Fibroblast of the aortic adventitia (primary cell): ENCODE measurements at places on chromosomes 2 and 18. TPM values are rescaled to one million over a fixed set of nuclear protein-coding genes. Genes with fewer than 3 reads are reported as not detected.

DNA sequence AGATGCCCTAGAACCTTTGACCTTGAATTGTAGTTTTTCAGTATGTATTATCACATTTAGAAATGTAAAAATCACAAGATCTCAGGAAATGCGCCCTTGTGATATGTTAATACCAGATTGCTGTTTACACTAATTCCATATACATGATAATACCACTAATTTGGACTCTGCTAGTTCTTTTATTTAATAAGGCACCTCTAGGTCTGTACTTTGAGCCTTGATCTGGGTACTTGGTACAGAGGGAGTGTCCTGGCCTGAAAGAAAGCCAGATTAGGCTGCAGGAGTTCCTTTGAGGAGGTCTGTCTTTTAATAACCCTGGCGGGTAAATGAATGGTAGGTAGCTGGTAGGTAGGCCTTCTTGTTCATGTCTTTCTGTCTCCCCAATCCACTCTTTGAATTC, 26.3 kb downstream of the PLEKHA3 start:
- DNase-seq, result no peak

DNA sequence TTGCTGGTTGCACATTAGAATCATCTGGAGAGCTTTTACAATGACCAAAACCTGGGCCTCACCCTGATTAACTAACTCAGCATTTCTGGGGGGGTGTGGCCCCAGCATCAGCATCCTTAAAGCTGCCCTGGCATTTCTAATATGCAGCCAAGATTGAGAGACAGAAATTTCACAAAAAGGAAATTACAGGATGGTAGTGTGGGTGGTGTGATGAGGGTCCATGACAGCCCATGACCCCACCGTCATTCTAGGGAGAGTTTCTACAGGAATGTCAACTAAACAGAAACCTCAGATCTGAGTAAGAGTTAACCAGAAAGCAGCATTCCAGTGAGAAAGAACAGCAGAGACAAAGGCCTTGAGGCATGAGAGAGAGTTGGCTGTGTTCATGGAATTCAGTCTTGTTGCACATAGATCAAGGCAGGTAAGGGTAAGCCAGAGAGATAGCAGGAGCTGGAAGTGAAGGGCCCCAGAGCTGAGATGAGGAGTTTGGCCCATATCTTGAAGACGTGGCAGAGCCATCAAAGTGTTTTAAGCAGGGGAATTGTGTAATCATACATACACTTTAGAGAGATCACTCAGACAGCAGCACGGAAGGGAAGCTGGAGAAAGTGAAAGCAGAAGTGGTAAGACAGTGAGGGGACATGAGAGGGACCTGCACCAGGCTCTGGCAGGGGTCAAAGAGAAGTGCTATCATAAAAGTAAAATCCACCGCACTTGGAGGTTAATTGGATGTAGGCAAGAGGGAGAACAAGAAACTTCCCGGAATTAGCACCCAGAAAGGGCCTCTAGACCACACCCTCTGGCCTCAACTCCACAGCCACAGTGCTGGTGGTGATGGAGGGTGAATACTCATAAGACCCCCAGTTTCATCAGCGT, 7.8 kb upstream of the TRABD2A start:
- peak; percentile 81 for DNase-seq

GRCh38 chr18:14999085-14999975, 251.4 kb downstream of the ANKRD30B start:
- DNase-seq, result no peak

DNA sequence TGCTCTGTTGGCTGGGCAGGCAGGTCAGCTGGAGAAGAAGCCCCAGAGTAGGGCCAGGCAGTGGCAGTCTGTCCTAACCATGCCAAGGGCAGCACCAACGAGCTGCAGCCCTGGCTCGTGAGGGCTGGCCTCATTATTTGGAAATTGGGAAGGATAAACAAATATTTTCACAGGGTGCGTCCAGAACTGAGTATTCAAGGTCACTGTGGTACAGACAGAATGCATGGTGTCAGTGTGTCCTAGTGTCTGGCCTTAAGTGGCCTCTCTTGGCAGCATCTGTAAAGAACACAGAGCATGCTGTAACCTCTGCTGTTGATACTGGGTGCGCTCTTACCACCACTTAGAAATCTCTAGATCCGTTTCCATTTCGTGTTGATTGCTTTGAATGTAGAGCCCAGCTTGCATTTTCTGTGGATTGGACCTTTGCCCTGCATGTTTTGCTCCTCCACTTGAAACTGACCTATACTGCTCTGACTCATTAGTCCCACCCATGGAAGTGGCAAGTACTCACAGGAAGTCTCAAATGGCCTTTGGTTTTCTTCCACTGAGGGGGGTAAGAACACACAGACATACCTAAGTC, 88.2 kb downstream of the GREB1L start:
- peak; percentile 39 for DNase-seq

DNA sequence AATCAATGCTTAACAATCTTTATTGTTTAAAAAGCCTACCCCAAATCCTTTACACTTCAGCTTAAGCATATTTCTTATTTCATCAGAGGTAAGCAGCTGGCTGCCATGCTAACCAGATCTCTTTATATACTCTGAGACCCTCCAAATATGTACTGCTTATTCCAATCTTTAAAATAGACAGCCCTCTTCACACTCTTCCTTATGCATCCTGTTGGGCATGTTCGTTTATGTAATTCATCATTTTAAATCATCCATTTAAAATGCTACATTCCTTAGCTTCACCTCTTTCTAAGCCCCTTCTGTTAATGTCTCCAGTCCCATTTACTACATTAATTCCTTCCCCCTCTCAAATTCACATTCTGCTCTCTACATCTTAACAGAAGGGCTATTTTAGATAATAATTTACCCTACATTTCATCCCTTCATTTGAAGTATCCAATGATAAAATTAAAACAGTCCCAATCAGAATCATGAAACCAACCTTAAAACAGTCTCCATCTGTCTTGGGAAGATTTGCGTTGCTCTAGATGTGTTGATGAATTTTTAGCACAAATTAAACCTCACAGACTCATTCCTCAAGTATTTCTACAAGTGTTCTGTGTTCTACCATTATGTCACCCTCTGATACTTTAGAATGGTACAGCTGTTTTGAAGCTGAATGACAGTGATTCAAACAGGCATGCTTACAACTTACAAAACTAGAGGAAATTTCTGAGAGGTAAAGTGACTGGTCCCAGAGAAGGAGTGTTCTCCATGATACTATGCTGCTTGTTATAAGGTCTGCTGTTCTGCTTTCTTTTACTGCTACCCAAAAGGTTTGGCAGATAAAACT, 59.1 kb downstream of the ZNF385B start:
- DNase-seq, result no peak

- no peak for DNase-seq
These were observed 12.6 kb downstream of the DRC1 start for GRCh38 chr2:26414311-26414710.

GRCh38 chr2:187419808-187420207, 28.2 kb downstream of the CALCRL start:
- DNase-seq, result no peak

- DNase-seq, result no peak
These were observed 1233.5 kb upstream of the NXPH2 start for GRCh38 chr2:140013545-140014203.

GRCh38 chr18:29104671-29105070, 927.7 kb upstream of the CDH2 start:
- DNase-seq, result no peak

DNA sequence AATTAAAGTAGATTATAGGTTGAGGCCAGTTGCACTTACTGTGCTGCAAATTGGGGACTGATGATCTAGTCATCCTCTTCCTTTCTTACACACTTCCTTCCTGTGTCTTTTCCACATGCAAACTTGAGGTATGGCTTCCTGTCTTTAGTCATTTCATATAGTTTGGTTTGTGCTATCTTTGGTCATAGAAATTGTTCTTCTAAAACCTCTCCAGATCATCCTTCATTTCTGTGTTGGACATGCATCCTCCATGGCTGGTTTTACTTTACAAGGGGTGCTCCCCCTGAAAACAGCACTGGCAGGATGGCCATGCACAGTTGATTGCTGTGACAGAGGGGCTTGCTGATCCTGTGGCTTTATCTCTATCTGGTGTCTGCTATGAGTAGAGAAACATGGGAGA, 36.5 kb downstream of the MGAT5 start:
- no peak for DNase-seq

- peak; percentile 51 for DNase-seq
These were observed 678.8 kb downstream of the KCNJ3 start for GRCh38 chr2:155377266-155377680.

- no peak for DNase-seq
These were observed 115.9 kb upstream of the ARHGAP28 start for GRCh38 chr18:6613581-6613980.

- no peak for DNase-seq
These were observed 1.3 kb downstream of the DUSP2 start for GRCh38 chr2:96143848-96144480.

GRCh38 chr2:169928463-169928864, 101.2 kb downstream of the UBR3 start:
- peak; percentile 79 for DNase-seq

DNA sequence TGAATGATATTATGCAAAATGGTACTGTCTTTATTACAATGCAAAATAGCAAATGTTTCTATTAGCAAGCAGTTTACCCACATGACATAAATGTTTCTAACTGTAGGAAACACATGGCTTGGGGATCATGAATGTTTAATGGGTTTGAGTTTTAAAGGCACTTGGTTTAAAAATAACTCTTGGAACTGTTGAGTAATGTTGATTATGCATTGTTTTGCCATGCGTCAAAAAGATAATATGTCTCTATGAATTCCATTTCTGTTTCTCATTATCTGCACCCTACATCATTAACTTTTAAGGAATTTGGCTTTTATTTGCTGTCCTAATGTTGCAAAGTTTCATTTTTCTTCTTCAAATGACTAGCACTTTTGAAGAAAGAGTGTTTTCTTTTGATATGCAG, 1355.5 kb downstream of the SUCLG1 start:
- peak; percentile 80 for DNase-seq

GRCh38 chr2:150389447-150389846, 98.0 kb downstream of the RND3 start:
- DNase-seq, result peak; percentile 52

- no peak for DNase-seq
These were observed 772 bp downstream of the SCN2A start for GRCh38 chr2:165239856-165240515.

DNA sequence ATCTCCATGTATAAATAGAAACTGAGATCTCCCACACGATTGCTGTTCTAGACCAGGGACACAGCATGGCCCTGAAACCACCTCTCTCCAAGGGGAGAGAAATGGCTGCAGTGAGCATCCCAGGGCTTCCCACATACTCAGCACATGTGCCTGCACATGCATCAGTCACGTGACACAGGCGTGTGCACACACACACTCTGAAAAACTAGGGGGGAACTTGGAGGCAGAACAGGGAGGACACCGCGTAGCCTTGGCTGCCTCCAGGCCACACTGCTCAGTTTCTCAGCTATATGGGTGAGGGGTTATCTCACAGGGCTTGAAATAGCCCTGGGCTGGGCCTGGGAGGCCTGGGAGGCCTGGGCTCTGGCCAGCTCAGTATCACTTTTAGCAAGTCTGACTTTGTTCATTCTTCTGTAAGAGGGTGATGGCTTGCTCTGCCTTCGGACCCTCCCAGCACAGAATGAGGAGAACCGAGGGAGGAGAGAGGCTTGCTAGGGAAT, 66.9 kb downstream of the EMX1 start:
- DNase-seq, result peak; percentile 58

DNA sequence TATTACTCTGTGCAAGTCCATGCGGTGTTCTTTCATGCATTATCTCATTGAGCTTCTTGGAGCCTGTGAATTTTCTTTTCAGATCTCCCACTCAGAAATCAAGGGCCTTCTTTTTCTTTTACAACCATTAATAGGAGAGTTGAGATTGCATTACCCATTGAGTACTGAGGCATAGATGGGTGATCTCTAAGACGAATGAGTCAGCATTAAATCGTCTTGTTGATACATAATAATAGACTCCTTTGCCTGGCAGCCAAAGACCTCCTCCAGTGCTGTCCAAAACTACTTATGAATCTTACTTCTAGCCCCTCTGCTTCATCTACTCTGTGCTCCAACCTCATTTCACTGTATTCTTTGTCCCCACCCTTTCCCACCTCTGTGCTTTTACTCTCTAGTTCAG, 180.5 kb downstream of the AGPS start:
- DNase-seq, result peak; percentile 34

- DNase-seq, result peak; percentile 15
These were observed 337.0 kb downstream of the MBD2 start for GRCh38 chr18:53887447-53887846.

- DNase-seq, result peak; percentile 49
These were observed 53.3 kb upstream of the TTN start for GRCh38 chr2:178860551-178860950.

DNA sequence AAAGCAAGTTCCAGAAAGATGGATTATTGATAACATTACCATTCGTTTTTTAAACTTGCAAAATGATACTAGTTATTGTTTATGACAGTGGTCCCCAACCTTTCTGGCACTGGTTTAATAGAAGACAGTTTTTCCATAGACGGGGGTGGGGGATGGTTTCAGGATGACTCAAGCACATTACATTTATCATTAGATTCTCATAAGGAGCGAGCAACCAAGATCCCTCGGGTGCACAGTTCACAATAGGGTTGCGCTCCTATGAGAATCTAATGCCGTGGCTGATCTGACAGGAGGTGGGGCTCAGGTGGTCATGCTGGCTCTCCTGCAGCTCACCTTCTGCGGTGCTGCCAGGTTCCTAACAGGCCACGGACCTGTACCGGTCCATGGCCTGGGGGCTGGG, 86.2 kb downstream of the BCL2 start:
- DNase-seq, result no peak

- no peak for DNase-seq
These were observed 6.6 kb downstream of the NMUR1 start for GRCh38 chr2:231523451-231524285.

GRCh38 chr18:25675123-25675850, 323.3 kb upstream of the ZNF521 start:
- no peak for DNase-seq

DNA sequence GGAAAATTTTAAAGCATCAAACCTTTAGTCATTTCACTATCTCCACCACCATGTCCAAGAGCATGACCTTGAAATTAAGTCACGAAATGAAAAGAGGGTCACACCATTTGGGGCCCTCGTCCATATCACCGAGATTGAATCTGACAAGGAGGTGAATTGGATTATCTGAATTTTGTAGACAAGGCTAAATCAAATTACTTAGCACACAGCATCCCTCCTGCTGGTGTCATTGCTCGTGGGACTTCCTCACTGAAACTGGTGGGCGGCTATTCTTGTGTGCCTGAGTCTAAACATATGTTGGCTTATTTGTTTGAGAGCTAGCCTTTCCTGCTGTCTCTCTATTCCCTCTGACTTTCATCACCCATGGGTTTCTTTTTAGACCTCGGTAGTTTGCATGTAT, 64.6 kb upstream of the CNGA3 start:
- no peak for DNase-seq

GRCh38 chr2:184372484-184372883, 225.8 kb upstream of the ZNF804A start:
- DNase-seq, result no peak

GRCh38 chr2:96860065-96861029, 2.5 kb upstream of the ANKRD39 start:
- DNase-seq, result no peak

Gene HAUS1
- total RNA-seq, result 22.2 and 54.7 TPM in 2 replicates

Gene ARHGAP25
- total RNA-seq, result 0.36 and 2.2 TPM in 2 replicates

Gene AQP12B
- total RNA-seq, result not detected in 2 replicates

Gene HOXD11
- not detected in 2 replicates for total RNA-seq

Gene MBD1
- total RNA-seq, result 42.7 and 50.3 TPM in 2 replicates

Gene PLGLB2
- total RNA-seq, result 2.3 TPM in 1 of 2 replicates, not detected in the other

Gene SPEG
- 22.7 and 36.1 TPM in 2 replicates for total RNA-seq

Gene CNGA3
- 0.18 TPM in 1 of 2 replicates, not detected in the other for total RNA-seq

Gene FLACC1
- 1.2 and 3.6 TPM in 2 replicates for total RNA-seq

Gene PLB1
- total RNA-seq, result 2.7 and 7.8 TPM in 2 replicates

Gene CIB4
- not detected in 2 replicates for total RNA-seq
